ENCODE measurements at places on chromosomes 11 and 22.

- DNase-seq: no peak
Measured at GRCh38 chr11:71223671-71224660, 28.4 kb downstream of the SHANK2 start.

DNA sequence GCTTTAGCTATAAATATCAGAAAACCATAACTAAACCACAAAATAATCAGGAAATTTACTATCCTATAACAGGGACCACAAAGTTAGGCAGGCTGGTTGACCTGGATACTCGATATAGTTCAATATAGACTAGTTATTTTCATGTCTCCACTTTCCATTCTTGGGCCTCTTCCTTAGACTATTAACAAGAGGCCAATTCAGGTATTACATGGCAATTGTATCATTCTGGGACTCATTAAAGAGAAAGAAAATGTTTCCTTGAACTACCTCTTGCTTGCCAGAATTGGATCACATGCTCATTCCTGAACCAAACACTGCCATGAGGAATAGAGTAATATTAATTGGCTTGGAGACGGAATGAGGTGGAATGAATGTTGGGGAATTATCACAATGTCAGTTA lies 76.0 kb downstream of the EIF3M start:
- DNase-seq: no peak

DNA sequence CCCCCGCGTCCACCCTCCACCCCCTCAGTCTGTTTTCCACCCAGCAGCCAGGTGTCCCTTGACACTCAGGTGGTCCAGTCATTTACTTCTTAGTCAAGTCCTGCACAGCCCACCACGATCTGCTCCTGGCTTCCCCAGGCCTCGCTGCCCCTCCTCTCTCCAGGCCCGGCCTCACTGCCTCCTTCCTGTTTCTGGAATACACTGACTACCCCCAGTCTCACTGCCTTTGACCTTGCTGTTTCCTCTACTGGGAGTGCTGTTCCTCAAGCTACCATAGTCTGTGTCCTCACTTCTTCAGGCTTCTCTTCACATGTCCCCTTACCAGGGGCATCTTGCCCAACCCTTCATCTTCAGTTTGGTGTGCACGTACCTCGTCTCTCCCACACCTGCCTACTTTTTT lies 7.4 kb downstream of the MCM5 start:
- no peak for DNase-seq

GRCh38 chr11:94183886-94184264 lies 55.2 kb downstream of the PANX1 start:
- DNase-seq: peak; percentile 18

DNA sequence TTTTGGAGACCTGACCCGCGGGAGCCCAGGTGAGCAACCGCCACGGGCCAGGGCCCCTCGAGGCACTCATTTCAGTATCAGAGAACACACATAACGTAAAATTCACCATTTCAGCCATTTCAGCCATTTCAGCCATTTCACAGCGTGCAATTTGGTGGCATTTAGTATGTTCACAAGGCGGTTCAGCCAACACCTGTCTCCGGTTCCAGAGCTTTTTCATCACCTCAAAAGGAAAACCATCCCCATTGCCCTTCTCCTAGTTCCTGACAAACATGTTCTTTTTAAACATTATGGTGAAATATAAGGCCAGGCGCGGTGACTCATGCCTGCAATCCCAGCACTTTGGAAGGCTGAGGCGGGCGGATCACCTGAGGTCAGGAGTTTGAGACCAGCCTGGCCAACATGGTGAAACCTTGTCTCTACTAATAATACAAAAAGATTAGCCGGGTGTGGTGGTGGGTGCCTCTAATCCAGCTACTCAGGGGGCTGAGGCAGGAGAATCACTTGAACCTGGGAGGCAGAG lies 119.3 kb downstream of the KCNQ1 start:
- no peak for DNase-seq

DNA sequence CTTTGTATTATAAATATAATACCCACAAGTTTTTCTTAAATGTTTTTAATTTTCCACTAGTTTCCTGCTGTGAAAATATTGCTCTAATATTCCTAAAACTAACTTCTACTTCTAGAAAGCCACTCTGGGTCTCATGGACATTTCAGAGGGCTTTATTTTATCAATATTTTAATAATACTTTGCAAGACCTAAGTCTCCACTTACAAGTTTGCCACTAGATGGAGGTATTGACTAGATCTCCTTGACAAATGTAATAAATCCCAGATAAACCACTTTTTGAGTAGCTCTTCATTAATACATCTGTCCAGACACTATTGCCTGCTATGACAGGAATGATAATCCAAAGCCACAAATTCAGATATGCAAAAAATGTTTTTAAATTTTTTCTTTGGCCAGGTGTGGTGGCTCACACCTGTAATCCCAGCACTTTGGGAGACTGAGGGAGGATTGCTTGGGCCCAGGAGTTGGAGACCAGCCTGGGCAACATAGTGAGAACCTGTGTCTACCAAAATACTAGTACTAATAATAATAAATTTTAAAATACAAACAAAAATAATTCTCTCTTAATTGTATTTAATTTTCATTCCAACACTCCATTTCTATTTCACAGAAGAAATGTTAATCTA lies 3.5 kb upstream of the ACAT1 start:
- DNase-seq: peak; percentile 47

Data from CD4-positive, alpha-beta T cell treated with Interleukin-2 at 100 ng/mL for 4 hours (primary cell).